Bone marrow (tissue), 2 donors: ENCODE measurements at places on chromosomes 1 and 21.

DNA sequence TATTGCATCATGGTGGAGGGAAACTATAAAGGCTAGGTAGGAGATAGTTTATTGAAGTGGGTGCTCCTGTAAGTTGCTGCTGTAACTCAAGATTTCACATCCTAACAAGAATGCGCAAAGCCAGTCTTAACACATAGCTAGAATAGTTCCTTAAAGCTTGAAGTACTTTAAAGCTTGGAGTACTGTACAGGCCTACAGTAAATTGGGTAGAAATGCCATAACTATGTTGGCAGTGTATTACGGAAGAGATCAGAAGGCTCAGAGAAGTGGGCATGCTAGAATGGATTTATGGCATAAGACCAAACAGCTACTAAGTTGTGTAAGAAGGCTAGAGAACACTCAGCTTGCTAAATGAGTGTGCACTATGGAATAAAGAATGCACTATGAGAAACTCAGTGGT lies 44.5 kb downstream of the DMRTA2 start:
- no peak for DNase-seq

DNA sequence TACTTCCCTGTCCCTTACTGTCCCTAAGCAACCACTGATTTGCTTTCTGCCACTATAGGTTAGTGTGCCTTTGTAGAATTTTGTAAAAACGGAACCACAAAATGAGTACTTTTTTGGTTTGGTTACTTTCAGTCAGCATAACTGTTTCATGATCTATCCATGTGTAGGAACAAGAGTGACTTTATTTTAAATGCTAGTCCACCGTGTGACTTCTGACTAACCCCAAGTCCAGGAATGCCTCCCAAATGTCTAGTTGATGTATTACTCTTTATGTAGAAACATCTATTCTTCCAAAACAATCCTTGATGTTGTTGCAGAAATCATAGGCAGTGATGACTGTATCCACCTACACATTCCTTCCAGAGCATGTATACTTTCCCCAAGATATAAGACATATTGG lies 21.3 kb downstream of the ATPAF1 start:
- DNase-seq = no peak

GRCh38 chr1:91610789-91611188 lies 110.1 kb downstream of the CDC7 start:
- no peak for DNase-seq

DNA sequence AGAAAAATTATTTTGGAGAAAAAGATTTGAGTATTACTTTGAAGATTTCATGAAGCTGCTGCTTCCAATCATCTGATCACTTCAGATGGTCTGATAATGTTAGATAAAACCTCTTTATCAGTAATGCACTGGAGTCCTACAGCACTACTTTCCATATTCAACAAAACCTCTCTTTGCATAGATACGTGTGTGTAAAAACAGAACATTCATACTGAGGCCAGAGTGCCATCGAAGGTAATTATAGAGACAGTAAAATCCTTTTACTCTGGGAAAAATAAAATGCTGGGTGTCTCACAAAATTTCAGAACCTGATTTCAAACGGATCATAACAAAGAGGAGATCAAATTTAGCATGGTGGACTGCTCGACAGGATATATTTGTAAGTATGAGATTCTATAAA lies at the start of gene RGS13:
Gene RGS13, plus strand, starts transcription at position 209 of the 400 bp plus-strand sequence. CDS start 8,188 bp downstream, outside the sequence.
- no peak for DNase-seq

GRCh38 chr1:183636334-183636682 lies 725 bp upstream of the ARPC5 start:
- no peak for DNase-seq

GRCh38 chr1:99622702-99623347 lies 23.1 kb upstream of the PALMD start:
- DNase-seq = no peak

- DNase-seq = no peak
These were observed 13.9 kb downstream of the PLA2G2F start for GRCh38 chr1:20153000-20153418.

DNA sequence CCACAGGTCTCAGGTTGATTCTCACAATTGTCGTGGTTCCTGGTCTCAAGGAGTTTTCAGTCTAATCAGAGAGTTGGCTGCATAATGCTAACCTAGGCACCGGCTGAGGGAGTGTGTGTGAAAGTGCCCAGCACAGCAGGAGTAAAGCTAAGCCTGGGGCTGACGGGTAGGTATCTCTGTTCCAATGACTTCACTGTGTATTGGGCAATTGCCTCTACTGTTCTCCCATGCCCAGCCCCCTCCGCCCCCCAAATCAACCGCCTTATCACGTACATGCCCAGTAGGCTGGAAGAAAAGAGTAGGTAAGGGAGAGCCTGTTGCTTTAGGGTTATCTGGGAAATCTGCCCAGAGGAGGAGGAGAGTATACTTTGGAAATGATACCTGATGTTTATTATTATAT lies 54.7 kb downstream of the MRPS6 start:
- DNase-seq = no peak

DNA sequence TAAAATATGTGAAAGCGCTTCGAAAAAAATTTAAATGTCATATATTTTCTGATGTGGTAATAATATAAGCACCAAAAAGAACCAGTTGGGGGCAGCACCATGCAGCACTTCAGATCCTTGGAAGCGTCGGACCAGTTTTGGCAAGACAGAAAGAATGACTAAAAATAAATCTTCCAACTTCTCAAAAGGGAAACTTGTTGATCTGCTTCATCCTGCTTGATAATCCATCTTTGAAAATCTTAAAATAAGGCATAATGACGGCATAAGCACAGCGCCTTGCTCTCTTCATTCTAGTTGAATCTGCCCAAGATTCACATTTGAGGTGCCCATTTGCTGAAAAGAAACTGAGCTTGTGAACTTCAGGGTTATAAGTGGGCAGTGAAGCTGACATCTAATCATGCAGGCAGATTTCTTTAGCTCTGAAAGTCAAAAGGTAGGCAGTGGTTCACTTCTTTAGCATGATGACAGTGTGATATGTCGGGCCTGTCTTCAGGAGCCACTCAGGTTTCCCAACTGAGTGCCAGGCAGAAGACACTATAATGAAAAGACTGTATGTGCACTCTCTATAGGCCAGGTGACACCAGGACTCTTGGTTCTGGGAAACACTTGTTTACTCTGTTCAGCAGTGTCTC lies 19.8 kb upstream of the MUTYH start:
- peak; percentile 71 for DNase-seq

DNA sequence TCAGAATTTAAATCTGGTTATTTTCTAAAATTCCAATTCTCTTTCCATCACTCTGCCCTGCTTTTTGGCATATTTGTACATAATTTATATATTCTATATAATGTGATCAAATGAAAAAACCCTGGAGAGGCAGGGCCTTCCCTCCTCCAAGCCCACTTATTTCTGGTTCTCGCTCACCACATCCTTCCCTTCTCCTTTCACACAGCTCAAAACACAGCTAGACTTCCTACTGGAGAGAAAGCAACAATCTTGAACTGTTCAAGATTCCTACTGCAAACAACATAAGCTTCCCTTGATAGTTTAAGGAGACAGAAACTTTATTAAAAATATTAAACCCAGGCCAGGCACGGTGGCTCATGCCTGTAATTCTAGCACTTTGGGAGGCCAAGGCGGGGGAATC lies 7.6 kb upstream of the AIM2 start:
- no peak for DNase-seq
